Stimulated activated naive CD4-positive, alpha-beta T cell treated with Interleukin-2 at 50 U/mL for 16 hours (primary cell): ENCODE measurements at places on chromosomes 12 and 14.

GRCh38 chr12:11693067-11693466 is 43.6 kb downstream of the ETV6 start:
- DNase-seq: no peak

GRCh38 chr14:33499687-33500086 is 451.2 kb downstream of the EGLN3 start:
- DNase-seq: no peak

DNA sequence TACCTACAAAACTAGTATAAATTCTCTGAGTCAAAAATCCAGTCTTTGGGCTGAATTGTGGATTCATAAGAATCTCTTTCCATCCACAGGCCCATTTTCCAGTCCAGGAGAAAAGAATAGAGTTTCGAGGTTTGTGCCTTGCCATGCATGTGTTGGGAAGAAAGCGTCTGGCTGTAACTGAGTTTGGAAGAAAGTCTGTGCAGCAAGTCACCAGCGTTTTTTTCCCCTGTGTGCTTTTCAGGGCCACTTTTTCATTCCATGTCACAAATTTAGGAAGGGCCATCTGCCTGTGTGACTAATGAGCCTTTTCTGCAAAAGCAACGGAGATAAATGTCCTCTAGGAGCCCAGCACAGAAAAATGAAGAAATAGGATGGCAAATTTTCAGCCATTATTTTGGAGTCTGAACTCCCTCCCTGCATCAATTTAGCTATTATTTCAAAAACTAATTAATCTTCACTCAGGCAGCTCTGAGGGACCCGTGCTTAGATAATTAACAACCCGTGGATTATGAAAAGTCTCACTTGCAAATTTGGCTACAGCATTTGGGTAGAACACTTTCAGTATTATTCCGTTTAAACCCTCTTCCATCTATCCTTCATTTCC is 261.5 kb downstream of the SUDS3 start:
- no peak for DNase-seq

DNA sequence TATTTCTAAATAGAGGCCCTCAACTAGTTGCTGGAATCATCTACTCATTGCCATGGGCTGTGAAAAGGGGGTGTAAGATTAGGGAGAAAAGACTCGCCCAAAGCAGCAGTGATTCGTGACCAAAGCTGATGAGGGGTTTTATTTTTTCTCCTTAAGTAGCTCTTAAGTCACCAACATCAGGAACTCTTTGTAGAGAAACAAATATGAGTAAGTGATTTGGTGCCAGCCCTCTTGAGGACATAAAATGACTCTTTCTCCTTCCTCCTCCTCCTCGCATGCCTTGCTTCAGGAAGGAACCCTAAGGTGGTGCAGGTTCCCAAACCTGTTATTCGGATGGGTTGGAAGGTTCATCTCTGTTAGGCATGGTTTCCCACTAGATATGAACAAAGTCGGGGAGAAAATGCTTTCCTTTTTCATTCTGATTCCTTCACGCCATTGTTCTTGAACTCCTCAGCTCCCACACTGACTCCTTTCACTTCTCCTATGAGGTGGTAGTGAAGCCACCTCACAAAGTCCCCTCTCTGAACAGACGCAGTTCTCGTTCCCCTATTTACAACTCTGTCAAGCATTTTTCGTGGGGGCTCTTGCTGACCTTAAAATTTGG is 113.4 kb downstream of the ETV6 start:
- no peak for DNase-seq

DNA sequence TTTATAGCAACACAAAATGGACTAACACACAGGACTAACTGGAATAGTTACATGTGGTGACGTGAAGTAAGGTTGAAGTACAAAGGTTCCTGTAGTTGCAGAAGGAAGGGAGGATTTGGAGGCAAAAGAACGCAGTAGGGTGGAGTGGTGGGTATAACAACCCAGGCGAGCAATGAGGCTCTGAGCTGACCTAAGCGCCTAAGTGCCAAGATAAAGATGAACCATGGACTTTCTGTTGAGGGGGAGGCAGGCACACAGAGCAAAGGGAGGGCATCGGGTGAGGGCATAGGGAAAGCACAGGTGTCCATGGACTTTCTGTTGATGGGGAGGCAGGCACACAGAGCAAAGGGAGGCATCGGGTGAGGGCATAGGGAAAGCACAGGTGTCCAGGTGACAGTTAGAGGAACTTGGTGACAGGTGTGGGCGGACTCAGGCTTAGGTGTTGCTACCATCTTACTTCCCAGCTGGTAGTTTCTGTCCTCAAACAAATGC is 15.2 kb downstream of the SCNN1A start:
- no peak for DNase-seq

GRCh38 chr12:88437226-88437625 is 143.0 kb downstream of the KITLG start:
- no peak for DNase-seq

GRCh38 chr12:107734139-107734538 is 26.8 kb downstream of the PRDM4 start:
- no peak for DNase-seq

GRCh38 chr12:14999021-14999694 is 26.3 kb downstream of the PDE6H start:
- DNase-seq: no peak

GRCh38 chr12:71704920-71705319 is 19.0 kb downstream of the TMEM19 start:
- DNase-seq: no peak

DNA sequence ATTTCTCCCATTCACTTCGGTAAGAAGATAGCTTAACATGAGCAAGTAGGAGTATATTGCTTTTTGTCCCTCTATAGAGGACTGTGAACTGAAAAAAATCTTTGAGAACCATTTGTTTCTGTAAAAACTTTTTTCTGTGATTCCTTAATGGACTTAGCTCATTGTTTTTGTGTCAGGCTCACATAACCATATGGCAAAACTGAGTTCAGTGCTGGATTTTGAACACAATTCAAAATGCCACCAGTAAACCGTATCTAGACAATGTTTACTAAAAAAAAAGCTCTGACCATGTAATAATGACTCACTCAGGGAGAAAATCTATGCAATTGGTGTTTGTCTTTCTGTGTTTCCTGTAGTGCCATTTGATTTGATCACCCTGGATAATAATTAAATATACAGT is 5.2 kb downstream of the TRHDE start:
- DNase-seq: no peak
